NCI-H2171 (cell line): ENCODE measurements at places on chromosomes 4 and X.

DNA sequence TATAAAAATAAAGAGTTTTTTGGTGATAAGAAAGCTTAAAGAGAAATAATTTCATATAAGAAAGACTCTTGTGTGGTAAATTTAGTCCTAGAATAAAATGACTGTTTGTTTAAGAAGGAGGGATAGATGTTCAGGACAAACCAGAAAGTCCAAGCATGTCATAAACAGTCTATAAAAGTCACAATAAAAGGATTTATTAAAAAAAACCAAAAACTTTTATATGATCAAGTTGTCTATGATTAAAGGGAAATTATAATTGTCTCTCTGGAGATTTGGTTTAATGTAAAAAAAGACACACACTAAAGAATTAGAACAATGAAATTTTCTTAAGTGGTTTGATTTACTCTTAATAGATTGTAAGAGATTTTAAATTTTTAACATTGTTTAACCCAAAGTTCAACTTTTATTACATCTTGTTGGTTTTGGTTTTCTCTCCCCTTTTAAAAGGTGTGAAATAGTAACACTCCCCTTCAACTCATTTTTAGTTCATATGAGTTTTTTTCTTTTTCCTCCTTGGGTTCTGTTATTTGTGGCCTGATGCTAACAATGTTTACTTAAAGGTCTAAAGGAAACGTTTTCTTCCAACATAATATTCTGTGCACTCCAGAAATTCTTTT lies 89.7 kb downstream of the PDHA2 start:
- no peak for DNase-seq

GRCh38 chr4:140109737-140110136 lies 44.2 kb downstream of the MAML3 start:
- DNase-seq, result no peak

GRCh38 chr4:176001151-176002006 lies 64.3 kb upstream of the WDR17 start:
- DNase-seq, result no peak

DNA sequence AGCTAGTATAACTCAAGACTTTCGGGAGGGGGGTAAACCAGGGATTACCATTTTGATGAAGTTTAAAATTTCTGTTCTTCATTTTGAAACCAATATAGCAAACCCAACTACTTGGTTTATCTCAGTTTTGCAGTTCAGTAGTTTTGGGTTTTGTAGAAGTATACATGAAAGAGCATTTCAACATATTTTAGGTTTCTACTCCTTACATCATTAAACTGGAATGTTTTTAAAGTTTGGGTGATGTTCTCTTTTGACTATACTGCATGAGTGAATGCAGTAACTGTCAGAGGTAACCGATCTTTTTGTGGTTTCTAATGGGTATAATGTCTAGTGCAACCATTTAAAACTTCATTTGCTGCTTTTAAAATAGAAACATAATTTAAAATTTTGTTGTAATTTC lies 248.3 kb upstream of the MAD2L1 start:
- no peak for DNase-seq

DNA sequence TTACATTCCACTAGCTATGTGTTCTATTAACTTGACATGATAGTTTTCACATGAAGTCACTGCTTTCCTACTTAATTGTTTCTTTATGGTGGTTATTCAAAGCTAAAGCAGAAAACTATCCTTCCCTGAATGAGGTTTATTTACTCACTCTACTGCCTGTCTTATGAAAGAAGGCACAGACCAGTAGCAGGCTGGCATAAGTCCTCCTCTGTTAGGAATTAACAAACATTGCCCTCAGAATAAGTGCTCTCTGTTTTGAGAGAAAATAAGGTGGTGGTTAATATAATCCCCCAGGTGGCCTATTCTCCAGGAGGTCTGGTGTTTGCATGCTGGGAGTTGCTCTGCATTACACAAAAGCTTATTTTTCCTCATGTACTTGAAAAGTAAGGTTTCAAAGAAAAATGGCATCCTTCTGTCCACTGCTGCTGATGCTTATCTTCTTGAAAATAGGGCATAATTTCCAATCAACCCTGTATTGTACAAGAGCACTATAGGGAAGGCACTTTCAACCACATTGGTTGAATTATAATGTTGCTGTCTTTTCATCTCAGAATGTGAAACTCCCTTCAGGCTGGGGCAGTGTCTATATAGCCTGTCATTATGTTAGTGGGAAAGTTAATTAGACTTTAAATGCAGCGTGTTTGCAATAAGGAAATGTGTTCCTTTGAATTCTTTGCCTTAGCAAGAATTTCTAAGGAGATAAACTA lies 119.7 kb upstream of the TBC1D9 start:
- DNase-seq, result no peak

DNA sequence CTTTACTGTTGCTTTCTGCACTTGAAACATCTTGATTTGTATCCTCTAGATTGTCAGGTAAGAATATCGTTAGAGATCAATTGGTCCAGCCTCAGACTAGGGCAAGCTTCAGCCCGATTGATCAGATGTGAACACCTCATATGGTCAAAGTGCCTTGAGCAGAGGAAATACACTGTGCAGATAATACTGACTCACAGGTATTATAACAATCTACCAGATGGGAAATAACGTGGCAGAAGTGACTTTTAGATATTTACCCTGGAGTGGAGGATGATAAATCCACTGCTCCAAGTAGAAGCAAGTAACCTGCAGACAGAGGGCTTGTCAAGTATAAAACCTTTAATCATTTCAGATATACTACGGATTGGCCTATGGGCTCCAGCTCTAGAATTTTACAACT lies 17.9 kb downstream of the VEGFC start:
- no peak for DNase-seq

GRCh38 chrX:94977562-94977961 lies 1303.6 kb downstream of the FAM133A start:
- no peak for DNase-seq

GRCh38 chr4:128525387-128525786 lies 237.8 kb upstream of the PGRMC2 start:
- no peak for DNase-seq
